ENCODE measurements at places on chromosomes 1 and 21.

DNA sequence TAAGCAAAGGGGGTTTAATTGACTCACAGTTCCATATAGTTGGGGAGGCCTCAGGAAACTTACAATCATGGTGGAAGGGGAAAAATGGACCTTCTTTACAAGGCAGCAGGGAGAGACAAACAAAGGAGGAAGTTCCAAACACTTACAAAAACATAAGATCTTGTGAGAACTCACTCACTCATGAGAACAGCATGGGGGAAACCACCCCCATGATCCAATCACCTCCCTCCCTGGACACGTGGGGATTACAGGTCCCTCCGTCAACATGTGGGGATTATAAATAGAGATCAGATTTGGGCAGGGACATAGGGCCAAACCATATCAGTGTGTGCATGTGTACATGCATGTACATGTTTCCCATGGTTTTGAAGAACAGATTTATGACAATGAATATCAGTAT is 5.5 kb upstream of the SMG7 start:
- DNase-seq = no peak

DNA sequence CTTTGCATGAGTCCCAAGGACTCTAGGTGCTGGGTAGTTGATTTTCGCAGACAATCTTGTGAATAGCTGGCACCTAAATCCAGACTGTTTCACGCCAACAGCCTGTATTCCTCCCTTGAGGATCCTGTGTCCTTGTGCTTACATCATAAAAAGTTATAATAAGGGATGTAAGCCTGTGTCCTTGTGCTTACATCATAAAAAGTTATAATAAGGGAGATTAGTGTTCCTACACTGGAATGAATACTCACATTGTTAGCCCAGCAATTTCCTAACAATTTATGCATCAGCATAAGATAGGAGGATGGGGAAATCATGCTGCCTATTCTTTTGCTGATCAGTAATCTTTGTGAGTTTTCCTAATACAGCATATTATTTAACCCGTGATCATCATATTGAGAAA is 4.0 kb upstream of the HSD3B2 start:
- no peak for DNase-seq

- no peak for DNase-seq
Measured at GRCh38 chr21:25911730-25912401, 177.1 kb downstream of the GABPA start.

DNA sequence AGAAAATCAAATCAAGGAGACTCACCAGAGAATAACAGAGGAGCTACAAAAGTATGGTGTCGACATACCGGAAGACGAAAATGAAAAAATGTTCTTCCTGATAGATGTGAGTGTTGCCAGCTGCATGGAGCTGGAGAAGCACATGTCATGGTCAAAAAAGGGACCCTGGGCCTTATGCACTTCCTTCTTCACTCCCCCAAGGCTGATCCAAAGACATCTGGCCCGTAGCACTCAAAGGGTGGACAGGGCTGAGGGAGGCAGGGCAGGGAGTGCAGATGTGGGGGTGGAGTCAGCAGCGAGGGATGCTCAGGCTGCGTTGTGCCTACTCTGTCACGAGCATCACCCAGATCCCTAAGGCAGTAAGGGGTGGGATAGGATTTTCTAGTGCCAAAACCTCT is 19.4 kb downstream of the MX1 start:
- DNase-seq = no peak

- no peak for DNase-seq
Measured at GRCh38 chr21:34690793-34691175, 22.0 kb downstream of the CLIC6 start.

DNA sequence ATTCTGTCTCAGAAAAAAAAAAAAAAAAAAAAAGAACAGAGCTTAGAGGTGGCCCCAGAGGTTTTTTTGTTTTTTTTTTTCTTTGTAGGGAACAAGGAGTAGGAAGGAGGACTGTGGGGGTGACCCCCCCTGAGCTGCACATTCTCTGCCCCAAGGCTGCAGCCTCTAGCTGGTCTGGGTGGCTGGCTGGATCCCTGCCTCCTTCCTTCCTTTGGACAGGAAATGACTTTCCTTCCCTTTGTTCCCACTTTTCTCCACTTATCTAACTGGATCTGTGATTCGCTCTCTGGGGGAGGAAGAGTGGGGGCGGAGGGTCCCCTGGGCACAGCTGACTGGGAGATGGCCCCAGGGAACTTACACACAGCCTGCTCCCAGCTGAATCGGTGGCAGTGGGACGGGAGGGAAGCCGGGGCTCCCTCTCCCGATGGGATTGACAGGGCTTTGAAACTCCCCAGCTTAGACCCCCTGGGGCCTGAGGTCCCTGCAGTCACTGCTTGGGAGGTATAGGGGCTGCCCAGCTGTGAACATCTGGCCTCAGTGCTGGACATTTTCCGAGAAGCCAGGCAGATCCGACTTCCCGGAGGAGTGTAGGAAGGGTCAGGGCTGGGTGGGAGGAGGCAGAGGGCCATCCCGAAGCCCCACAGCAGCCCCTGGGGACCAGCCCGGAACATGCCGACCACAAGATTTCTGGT is 2.1 kb downstream of the FBLIM1 start:
- DNase-seq = no peak

- DNase-seq = no peak
Measured at GRCh38 chr1:103561643-103562395, 9.6 kb upstream of the AMY2B start.

DNA sequence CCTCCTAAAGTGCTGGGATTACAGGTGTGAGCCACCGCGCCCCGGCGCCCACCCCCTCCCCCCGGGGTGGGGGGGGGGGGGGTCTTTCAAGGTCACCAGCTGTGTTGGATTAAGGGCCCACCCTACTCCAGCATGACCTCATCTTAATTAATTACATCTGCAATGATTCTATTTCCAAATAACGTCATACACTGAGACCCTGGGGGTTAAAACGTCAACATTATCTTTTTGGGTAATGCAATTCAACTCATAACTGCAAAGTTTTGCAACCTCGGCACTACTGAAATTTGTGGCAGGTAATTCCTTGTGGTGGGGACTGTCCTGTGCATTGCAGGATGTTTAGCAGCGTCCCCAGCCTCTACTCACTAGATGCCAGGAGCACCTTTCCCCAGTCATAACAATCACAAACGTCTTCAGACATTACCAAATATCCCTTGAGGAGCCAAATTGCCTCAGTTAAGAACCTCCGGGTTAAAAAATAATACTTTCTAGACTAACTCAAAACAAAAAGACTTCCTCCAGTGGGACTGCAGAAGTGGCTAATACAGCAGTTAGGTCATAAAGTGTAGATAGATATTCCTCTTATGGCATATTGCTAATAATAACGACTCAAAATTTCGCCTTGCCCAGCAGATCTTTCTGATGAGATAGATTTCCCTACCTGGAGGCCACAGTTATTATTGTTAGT is 233.0 kb upstream of the KAZN start:
- DNase-seq = no peak

DNA sequence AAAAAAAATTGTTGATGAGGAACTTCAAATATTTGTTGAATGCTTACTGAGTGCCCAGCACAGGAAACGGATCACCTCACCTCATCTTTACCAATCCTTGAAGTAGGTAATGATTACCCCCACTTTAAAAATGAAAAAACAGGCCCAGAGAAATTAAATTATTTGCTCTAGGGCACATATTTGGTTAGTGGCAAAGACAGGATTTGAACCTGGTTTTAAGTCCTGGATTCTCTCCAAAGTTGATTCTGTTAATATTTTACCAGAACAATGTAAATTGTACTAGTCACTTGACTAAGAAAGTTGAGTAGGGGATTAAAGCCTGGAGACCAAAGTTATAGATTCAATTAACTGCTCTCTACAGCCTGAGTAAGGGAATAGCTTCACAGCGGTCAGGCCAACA is 97.9 kb downstream of the GIPC2 start:
- DNase-seq = no peak

Measured in NCI-H2081 treated with DMSO at 0.1 percent for 48 hours (cell line).